ENCODE measurements at places on chromosomes 7 and 10.

- no peak for DNase-seq
Measured at GRCh38 chr10:102322914-102323313, 72.6 kb upstream of the NFKB2 start.

- DNase-seq: peak; percentile 42
Measured at GRCh38 chr7:133253519-133253875, 619 bp downstream of the EXOC4 start.

DNA sequence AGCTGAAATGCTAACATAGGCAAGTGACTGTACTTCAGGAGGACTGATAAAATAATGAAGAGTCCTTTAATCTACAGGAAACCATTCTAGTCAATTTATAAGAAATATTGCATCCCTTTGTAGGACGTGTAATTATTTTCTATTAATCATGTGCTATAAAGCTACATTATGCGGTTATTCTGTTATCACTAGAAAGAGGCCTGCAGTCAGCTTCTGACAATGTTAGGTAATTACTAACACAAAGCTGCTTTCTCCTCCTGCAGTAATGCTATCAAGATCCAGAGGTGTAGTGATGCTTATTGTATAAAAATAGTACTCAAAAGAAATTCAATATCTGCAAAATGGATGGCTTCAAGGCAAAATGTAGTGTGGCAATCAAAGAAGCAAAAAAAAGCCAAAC lies 191.1 kb downstream of the SKAP2 start:
- DNase-seq: no peak

GRCh38 chr7:86301301-86301700 lies 342.4 kb upstream of the GRM3 start:
- no peak for DNase-seq

- DNase-seq: peak; percentile 42
Measured at GRCh38 chr10:5447611-5448071, 35.3 kb downstream of the NET1 start.

DNA sequence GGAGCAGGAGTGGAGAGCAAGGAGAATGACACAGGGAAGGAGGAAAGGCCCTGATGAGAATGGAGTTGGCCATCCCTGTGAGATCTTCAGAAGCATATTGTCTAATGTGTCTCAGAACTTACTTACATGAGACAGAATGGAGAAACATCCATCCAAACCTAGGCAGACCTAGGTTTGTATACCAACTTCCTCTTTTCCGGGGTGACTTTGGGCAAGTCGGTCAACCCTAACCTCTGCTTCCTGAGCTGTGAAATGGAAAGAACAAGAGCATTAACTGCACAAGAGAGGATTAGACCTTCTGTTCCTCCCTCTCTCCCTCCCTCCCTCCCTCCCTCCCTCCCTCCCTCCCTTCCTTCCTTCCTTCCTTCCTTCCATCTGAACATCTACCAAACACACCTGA lies 4.5 kb downstream of the GHRHR start:
- DNase-seq: peak; percentile 57

GRCh38 chr7:24026351-24026750 lies 257.6 kb upstream of the NPY start:
- no peak for DNase-seq

- DNase-seq: no peak
Measured at GRCh38 chr10:126438407-126438783, 50.1 kb upstream of the ADAM12 start.

GRCh38 chr7:6175645-6176044 lies 96.8 kb downstream of the CYTH3 start:
- DNase-seq: no peak

GRCh38 chr10:42640610-42641229 lies 2.4 kb upstream of the ZNF33B start:
- DNase-seq: no peak

GRCh38 chr10:100656454-100656853 lies 88.9 kb upstream of the PAX2 start:
- DNase-seq: no peak

DNA sequence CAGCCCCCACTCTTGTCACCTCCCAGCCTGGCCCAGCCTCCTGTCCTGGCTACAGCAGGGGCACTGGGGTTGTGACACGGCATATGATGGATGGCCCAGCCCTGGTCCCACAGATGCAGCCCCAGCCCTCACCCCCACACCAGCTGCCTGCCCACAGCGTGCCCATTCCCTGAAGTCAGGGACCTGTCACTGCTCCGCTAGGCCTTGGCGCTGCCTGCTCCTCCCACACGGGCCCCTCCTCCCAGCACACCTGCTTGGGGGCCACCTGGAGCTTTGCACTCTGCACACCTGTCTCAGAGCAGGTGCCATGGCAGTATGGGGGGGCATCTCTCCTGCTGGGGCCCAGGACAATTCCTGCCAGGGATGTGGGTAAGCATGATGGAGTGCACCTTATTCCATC lies 3.5 kb downstream of the GCK start:
- DNase-seq: no peak

DNA sequence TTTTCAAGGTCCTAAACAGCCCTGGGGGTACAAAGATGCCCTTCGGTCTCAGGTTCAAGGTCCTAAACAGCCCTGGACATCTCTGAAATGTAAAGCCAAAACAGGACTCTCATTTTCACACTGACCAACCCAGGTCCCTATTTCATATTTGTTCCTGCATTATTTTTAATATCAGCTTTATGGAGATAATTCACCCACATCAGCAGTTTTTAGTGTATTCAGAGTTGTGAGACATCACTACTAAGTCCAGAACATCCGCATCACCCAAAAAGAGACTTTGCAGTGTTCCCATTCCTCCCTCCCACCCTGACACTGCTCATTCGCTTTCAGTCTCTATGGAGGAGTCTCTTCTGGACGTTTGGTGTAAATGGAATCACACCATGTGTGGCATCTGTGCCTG lies 420.2 kb downstream of the PTPRN2 start:
- no peak for DNase-seq

- DNase-seq: no peak
Measured at GRCh38 chr10:110901954-110902819, 16.8 kb downstream of the BBIP1 start.

GRCh38 chr7:76310102-76310957 lies 7.9 kb downstream of the HSPB1 start:
- peak; percentile 27 for DNase-seq

DNA sequence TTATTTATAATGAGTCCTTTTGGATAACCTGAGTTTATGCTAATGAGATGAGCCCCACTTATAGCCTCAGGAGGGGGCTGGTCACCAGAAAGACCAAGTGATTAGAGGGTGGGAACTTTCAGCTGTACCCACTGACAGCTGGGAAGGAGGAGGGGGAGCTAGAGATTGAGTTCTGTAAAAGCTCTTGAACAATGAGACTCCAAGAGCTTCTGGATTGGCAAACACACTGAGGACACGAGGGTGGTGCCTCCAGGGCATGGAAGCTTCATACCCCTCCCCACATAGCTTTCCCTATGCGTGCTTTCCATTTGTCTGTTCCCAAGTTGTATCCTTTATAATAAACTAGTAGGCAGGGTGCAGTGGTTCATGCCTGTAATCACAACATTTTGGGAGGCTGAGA lies 20.3 kb downstream of the MRPS24 start:
- no peak for DNase-seq

- no peak for DNase-seq
Measured at GRCh38 chr7:91355695-91356435, 91.6 kb downstream of the FZD1 start.

DNA sequence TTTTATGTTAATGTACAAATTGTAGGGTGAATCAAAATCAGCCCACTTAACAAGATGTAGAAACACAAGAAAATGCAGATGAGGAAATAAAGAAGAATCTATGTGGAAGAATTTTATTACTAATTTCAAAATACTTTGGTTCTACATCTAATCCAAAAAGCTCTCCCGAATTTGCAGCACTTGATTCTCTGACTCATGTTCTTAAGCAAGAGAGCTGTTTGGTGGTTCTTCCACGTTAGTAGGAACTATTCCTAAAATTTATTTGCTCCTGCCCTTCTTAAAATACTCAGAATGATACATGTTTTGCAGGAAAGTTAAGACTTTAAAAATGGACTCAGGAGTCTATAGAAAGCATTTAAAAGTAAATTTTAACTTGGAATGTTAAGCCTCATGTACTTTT lies 91.8 kb downstream of the ZMYND11 start:
- no peak for DNase-seq

DNA sequence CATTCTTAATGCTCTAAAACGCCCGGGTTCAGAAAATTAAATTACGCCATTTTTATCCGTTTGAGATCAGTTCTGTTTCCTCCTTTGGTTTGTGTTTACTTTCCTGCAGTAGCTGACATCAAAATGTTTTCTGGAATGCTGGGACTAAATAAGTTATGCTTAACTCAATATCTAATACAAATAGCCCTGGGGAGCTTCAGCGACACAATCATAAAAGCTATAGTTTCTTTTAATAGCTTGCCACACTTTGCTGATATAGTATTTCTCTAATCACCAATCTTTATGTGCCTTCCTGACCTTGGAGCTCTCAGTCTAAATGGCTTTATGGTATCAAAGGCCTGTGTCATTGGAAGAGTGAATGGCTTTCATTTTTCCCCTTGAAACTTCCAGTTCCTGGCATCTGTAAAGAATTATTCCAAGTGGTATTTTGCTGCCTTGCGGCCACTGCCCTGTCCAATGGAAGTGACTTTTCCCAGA lies 202.7 kb downstream of the HDAC9 start:
- no peak for DNase-seq

- no peak for DNase-seq
Measured at GRCh38 chr7:121798896-121799295, 74.1 kb upstream of the PTPRZ1 start.

DNA sequence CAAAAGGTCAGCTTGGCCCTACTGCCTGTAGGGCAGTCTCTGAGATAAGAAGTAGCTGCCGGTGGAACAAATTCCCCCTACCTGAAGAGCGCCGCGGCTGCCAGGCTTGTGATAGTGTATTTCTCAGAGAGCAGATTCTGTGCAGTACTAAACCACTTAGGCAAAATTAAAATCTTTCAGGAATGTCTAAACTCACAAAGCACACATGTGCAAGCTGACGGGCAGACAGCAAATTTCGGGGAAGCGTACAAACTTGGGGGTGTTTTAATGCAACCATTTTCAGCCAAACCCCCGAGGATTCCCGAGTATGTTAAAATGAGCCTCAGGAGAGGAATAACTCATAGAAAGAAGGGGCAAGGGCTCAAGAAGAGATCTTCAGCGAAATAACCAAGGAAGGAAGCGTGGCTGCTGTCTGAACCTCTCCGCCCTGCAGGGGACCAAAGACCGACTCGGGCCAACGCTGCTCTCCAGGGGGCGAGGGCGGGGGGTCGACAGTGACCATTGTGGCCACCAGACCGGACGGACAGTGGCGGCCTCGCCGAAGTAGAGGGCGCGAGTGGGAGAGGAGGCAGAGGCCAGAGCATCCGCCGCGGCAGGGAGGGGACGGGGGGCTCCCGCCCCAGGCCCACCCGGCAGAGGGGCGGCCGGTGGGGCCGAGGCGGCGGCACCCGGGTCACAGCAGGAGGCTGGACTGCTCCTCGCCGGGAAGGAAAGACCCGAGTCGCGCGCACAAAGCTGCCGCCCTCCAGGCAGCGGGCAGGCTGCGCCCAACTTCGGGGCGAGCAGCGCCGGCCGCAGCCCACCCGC lies 819 bp downstream of the HYCC1 start:
- DNase-seq: peak; percentile 69
